ENCODE measurements at places on chromosomes 2 and 18. TPM values are rescaled to one million over a fixed set of nuclear protein-coding genes. Genes with fewer than 3 reads are reported as not detected.

ALPG gene
- not detected for total RNA-seq

POMC gene
- 5.9 TPM for total RNA-seq

DNA sequence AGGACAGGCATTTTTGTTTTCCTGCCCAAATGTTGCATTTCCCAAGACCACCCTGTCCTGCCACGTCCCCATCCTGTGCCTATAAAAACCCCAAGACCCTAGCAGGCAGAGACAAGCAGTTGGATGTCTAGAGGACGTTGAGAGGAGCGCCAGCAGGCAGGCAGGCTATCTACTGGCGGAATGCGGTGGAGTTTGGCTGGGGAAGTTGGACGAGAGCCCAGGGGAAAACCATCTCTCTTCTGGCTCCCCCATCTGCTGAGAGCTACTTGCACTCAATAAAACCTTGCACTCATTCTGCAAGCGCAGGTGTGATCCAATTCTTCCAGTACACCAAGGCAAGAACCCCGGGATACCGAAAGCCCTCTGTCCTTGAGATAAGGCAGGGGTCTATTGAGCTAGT is 72.5 kb downstream of the ARL6IP6 start:
- no peak overlapping the region for H3K4me3 ChIP-seq
- H3K36me3 ChIP-seq = no peaks in the 10 kb centered on the region
- no peak for DNase-seq
- no peak overlapping the region for H3K27ac ChIP-seq

DNA sequence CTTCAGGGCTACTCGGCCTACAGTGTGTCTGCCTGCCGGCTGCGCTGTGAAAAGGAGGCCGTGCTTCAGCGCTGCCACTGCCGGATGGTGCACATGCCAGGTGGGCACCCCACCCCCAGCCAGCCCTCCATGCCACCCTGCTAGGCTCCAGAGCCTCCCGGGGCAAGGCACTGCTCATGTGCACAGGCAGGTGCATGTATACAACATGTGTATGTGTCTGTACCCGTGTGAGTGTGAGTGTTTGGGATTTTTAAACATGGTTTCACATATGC is 11.3 kb downstream of the CHPF start:
- H3K4me3 ChIP-seq = no peak overlapping the region
- DNase-seq = no peak
- no peaks in the 10 kb centered on the region for H3K36me3 ChIP-seq
- peaks cover 31% of the 10 kb centered on the region for H3K27me3 ChIP-seq
- H3K27ac ChIP-seq = no peak overlapping the region

DNA sequence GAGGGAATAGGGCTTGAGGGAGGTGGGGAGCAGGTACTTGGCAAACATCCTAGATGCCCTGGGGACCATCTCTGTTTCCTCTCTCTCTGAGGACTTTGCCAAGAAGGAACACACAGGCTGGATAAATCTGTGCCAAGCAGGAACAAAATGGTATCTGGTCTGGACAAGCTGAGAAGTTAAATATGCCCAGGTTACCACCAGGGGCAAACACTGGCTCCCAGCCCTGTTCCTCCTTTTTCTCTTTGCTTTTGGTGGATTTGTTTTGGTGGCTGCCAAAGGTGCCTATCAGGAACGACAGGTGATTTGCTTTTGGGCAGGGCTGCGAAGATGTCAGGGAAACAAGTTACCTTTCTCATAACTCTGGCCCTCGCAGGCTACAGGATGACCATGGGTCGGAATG is 227.5 kb upstream of the SMAD2 start:
- H3K27ac ChIP-seq = no peak overlapping the region
- no peaks in the 10 kb centered on the region for H3K4me1 ChIP-seq
- no peak for DNase-seq
- no peaks in the 10 kb centered on the region for H3K36me3 ChIP-seq
- H3K4me3 ChIP-seq = no peak overlapping the region
- H3K27me3 ChIP-seq = peaks cover 30% of the 10 kb centered on the region

Data from activated T-helper 1 cell treated with anti-CD3 and anti-CD28 coated beads, Interleukin-12 subunit alpha, Interleukin-12 subunit beta, Interleukin-2, Interleukin-4 antibody, amounts not matched to agents 30 ng/mL and 10 ng/mL and 1 ng/mL, durations not matched to agents 14 hours and 24 hours and 36 hours (primary cell).